ENCODE measurements at places on chromosomes 4 and X.

DNA sequence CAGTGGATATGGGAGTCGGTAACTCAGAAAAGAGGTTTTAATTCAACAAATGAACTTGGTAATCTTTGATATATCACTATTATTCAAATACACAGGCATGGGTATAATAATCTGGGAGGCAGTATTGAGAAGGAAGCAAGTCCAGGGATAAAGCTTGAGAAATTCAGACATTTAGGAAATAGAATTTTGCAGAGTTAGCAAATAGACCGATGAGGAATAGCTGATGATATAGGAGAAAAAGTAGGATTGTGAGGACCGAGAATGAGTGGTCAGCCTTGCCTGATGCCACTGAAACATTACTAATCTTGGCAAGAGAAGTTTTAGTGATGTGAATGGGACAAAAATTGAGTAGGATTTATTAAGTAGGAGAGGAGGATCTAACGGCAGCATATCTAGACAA is 71.9 kb downstream of the TLL1 start:
- no peak for DNase-seq

GRCh38 chr4:78129383-78130108 is 72.4 kb downstream of the FRAS1 start:
- no peak for DNase-seq

GRCh38 chrX:40465735-40466551 is 114.8 kb upstream of the ATP6AP2 start:
- no peak for DNase-seq

DNA sequence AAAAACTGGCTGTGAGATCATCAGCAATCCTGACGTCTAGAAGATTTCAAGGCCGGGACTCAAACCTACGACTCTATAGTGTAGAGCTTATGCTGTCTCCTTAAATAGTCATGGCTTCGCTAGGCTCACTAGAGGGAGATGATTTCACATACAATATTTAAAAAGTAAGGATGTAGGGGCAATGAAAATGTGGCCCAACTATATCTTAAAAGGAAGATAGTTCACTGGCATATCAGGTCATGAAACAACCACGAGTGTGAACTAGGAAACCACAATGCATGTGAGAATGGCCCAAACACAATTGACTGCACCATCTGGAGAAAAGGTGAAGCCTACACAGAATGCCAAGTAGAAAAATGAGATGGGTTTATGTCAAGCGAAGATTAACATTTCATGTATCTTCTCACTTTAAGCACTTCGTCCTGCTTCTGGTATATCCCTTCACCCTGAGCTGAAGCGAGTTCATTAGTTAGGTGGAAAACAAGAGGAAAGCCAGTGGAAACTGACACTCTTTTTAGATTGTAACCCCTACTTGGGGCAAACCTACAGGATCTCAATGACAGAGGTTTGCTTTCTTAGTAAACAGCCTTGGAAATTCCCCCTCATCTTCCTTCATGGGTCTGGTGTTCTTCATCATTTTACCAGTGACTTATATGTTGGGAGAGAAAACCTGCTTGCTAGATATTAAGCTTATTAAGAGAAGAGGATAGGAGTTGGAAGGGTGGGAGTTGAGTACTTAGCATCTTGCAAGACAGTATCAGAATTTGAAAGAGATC is 17.4 kb downstream of the FAM9C start:
- no peak for DNase-seq

- DNase-seq: peak; percentile 1
Observed at GRCh38 chrX:132737743-132738142, 220.7 kb downstream of the HS6ST2 start.

- no peak for DNase-seq
Observed at GRCh38 chr4:61129971-61130370, 70.2 kb upstream of the ADGRL3 start.

GRCh38 chr4:45992728-45993127 is 131.1 kb downstream of the GABRG1 start:
- DNase-seq: no peak

- DNase-seq: no peak
Observed at GRCh38 chrX:86507331-86507730, 359.1 kb downstream of the DACH2 start.

DNA sequence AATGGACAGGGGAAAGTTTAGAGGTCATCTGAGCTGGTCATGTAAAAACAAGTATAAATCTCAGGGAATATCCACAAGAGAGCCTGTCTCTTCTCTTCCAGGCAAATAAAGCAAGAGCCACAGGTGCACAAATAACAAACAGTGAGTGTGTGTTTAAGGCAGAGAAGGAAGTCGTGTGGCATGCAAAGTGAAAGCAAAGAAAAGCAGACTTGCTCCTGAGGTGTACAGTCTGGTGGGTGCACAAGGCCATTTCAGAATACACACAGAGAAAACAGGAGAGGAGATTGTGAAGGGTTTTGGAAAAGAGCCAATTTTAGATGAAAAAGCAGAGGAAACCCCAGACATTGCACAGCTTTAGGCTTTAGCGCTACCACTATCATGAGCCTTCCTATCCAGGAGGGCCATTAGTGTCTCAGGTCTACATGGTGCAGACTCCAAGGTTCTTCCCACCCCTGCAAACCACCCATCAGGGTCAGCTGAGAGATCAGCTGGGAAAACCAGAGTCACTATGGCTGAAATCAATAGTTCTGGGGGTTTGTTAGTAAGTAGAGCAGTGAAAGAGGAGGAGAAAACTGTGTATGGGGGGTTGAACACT is 355.8 kb downstream of the KLHL4 start:
- no peak for DNase-seq

GRCh38 chrX:72297953-72298730 is 7.6 kb downstream of the CITED1 start:
- DNase-seq: no peak

- DNase-seq: no peak
Observed at GRCh38 chr4:100548200-100548560, 30.4 kb upstream of the EMCN start.

GRCh38 chrX:48472851-48473703 is 2.9 kb upstream of the FTSJ1 start:
- no peak for DNase-seq

GRCh38 chr4:144374065-144374464 is 233.5 kb upstream of the GYPA start:
- DNase-seq: no peak

GRCh38 chrX:17377091-17377717 is 2.2 kb downstream of the NHS start:
- no peak for DNase-seq

GRCh38 chrX:55379396-55379795 is 72.5 kb upstream of the MAGEH1 start:
- DNase-seq: no peak

- DNase-seq: no peak
Observed at GRCh38 chr4:40890764-40891163, 141.0 kb downstream of the NSUN7 start.

DNA sequence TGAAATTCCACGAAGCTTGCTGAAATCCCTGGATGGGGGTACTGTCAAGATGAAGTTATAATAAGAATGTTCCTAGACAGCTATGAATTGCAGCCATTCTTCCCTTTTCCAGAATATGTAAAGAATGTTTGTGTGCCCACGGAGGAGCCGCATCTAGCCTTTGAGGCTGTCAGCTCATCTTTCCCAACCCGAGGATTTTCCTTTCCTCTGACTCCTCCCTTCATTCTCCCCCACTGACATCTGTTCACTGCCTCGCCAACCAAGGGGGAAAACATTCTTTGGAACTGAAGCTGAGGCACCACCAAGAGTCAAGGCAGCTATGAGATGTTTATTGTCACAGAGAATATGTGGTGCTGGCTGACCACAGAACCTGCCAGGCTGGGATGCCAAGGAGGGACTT is 8.8 kb downstream of the NHSL2 start:
- DNase-seq: no peak

- DNase-seq: no peak
Observed at GRCh38 chr4:65645185-65645584, 25.1 kb downstream of the EPHA5 start.

DNA sequence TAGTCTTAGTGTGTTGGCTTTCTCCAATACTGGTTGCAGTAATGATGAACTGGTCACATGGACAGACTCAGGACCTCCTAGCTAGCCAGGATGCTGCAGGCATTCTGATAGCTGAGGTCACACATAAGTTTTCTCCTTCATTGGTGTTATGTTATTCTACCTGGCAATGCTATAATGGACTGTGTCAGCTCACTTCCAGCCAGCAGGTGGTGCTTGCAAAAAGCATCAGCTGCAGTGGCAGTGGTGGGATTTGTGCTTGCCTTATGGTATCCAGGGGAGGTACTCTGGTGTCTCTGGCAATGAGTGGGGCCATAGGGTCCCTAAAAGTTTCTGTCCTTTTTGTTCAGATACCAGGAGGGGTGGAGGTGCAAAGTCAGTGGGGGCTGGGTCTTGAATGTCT is 33.6 kb downstream of the ZNF330 start:
- DNase-seq: no peak
